Stomach (tissue), 19 donors: ENCODE measurements at places on chromosomes 1 and 21. TPM values are rescaled to one million over a fixed set of nuclear protein-coding genes. Genes with fewer than 3 reads are reported as not detected.
A peak's percentile ranks its signal among the peaks of the same experiment; 100 is the strongest.

DNA sequence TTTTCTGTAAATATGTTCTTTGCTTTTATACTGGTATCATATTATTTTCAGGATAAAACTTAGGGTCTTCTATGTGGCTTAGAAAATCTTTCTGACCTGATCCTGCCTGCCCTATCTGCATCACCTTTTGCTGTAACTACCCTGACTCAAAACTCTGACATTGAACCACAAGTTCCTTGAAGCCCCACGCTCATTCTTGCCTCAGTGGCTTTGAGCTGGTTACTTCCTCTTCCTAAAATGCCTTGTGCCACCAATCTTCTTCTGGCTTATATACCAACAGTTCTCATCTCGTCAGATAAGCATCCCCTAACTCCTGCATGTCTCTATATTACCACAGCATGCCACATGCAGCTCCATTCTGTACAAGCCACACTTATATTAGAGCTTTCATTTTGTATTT lies 84.5 kb upstream of the LRRC7 start:
- no peak overlapping the region for H3K4me3 ChIP-seq
- no peaks in the 10 kb centered on the region for H3K36me3 ChIP-seq
- no peak overlapping the region for H3K27ac ChIP-seq
- no peak for DNase-seq

- H3K36me3 ChIP-seq: no peaks in the 10 kb centered on the region
- H3K4me1 ChIP-seq: no peaks in the 10 kb centered on the region
Measured at GRCh38 chr1:215970406-215970805, 403.3 kb downstream of the KCTD3 start.

DNA sequence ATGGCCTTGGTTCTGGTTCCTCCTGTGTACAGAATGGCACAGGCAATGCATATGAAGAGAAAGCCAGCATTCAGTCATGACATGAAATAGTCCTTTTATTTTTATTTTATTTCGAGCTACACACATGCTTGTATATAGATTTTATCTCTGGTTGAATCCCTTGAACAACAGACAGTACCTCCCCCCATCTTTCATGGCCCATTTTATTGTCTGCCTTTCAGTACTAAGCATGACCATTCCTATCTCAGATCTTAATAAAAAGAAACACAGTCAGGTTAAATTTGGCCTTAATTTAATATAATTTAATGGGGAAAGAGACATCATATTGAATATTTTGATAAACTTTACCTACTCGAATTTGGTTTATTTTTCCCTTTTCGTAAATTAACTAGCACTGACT lies 76.4 kb upstream of the VANGL1 start:
- no peak for DNase-seq
- peaks cover 43% of the 10 kb centered on the region for H3K27me3 ChIP-seq
- no peaks in the 10 kb centered on the region for H3K4me1 ChIP-seq
- H3K27ac ChIP-seq: no peak overlapping the region
- no peaks in the 10 kb centered on the region for H3K36me3 ChIP-seq

DNA sequence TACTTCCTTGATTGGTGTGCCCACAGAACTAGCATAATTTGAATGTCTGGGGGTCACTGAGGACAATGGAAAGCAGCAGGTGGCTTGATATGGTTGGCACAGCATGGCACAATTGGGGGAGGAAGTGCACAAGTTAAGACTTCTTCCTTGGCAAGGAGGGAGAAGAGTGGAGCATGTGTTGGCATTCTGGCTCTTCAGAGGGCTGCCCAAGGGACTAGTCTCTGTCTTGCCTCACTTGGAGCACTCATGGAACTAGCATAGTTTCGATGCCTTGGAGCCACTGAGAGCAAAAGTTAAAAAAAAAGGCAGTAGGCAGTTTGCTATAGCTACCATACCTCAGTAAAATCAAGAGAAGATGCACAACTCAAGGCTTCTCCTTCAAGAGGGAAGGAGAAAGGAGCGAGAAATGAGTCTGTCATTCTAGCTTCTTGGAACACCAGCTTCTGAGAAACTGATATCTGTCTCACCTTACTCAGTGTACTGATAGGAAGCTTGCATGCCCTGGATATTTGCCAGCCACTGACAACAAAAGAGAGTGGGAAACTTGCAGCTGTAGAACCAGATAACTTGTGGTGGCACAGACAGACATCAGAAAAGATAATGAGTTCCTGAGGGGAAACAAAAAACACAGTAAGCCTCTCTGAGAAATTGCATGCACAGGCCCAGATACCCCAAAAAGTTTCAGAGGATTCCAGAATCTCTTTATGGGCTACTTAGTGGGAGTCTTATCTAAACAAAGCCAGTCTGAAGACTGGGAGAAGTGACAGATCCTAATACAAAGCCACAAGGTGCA lies 207.5 kb upstream of the SAMSN1 start:
- H3K36me3 ChIP-seq: no peaks in the 10 kb centered on the region
- DNase-seq: no peak
- no peaks in the 10 kb centered on the region for H3K27me3 ChIP-seq
- H3K4me3 ChIP-seq: no peak overlapping the region
- no peak overlapping the region for H3K27ac ChIP-seq

GRCh38 chr1:230518511-230518910 lies 92.4 kb upstream of the PGBD5 start:
- no peaks in the 10 kb centered on the region for H3K4me1 ChIP-seq
- H3K27ac ChIP-seq: no peak overlapping the region
- H3K36me3 ChIP-seq: no peaks in the 10 kb centered on the region
- no peaks in the 10 kb centered on the region for H3K27me3 ChIP-seq

GRCh38 chr1:95115708-95116137 lies 1.4 kb upstream of the TLCD4 start:
- H3K4me1 ChIP-seq: peaks cover 38% of the 10 kb centered on the region
- no peak for DNase-seq
- H3K27ac ChIP-seq: no peak overlapping the region

GRCh38 chr1:168640182-168640581 lies 63.8 kb downstream of the XCL1 start:
- peaks cover 19% of the 10 kb centered on the region for H3K4me1 ChIP-seq
- H3K27me3 ChIP-seq: no peaks in the 10 kb centered on the region
- DNase-seq: no peak
- no peak overlapping the region for H3K4me3 ChIP-seq
- no peaks in the 10 kb centered on the region for H3K36me3 ChIP-seq
- no peak overlapping the region for H3K27ac ChIP-seq

DNA sequence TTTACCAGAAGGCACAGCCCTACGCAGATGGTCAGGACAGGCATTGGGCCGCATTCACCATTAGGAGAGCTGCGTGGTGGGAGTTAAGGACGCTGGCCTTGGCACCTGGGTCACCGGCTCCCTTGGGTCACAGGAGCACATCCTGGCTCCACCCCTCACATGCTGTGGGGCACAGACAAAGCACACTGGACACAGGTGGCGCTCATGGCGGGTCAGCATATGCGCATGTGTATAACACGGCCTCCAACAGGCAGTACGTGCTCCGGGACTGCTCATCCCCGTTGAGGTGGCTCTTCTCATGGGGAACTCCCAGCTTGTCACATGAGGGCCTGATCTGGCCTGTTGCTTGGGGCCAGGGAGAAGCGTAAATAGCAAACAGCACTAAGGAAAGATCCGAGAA lies 25.0 kb downstream of the PGBD5 start:
- no peak for DNase-seq
- H3K27ac ChIP-seq: no peak overlapping the region
- H3K4me1 ChIP-seq: no peaks in the 10 kb centered on the region
- H3K4me3 ChIP-seq: no peak overlapping the region
- no peaks in the 10 kb centered on the region for H3K27me3 ChIP-seq

DNA sequence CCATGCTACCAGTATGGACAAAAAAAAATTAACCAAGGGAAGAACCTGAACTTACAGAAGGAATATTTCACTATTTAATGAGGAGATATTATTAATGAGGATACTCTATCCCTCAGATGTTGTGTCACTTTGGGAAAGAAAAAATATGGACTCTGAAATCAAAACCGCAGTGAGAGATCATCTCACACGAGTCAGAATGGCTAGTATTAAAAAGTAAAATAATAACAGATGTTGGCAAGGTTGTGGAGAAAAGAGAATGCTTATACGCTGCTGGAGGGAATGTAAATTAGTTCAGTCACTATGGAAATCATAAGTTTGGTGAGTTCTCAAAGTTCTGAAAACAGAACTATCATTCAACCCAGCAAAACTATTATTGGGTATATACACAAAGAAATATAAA lies 30.9 kb downstream of the TNFSF4 start:
- H3K27ac ChIP-seq: no peak overlapping the region
- no peak overlapping the region for H3K4me3 ChIP-seq
- H3K4me1 ChIP-seq: no peaks in the 10 kb centered on the region
- no peaks in the 10 kb centered on the region for H3K36me3 ChIP-seq

GRCh38 chr1:208595745-208596144 lies 351.6 kb upstream of the PLXNA2 start:
- DNase-seq: peak; percentile 10
- H3K27me3 ChIP-seq: no peaks in the 10 kb centered on the region
- no peaks in the 10 kb centered on the region for H3K4me1 ChIP-seq
- H3K4me3 ChIP-seq: no peak overlapping the region
- H3K36me3 ChIP-seq: no peaks in the 10 kb centered on the region

- H3K36me3 ChIP-seq: no peaks in the 10 kb centered on the region
- no peak overlapping the region for H3K4me3 ChIP-seq
- H3K4me1 ChIP-seq: no peaks in the 10 kb centered on the region
- no peaks in the 10 kb centered on the region for H3K27me3 ChIP-seq
- no peak overlapping the region for H3K27ac ChIP-seq
Measured at GRCh38 chr1:41412748-41413147, 51.5 kb downstream of the FOXO6 start.

- H3K27ac ChIP-seq: no peak overlapping the region
- H3K36me3 ChIP-seq: no peaks in the 10 kb centered on the region
- DNase-seq: peak; percentile 16
- H3K4me3 ChIP-seq: no peak overlapping the region
Measured at GRCh38 chr21:31220575-31220974, 123.5 kb downstream of the TIAM1 start.

DNA sequence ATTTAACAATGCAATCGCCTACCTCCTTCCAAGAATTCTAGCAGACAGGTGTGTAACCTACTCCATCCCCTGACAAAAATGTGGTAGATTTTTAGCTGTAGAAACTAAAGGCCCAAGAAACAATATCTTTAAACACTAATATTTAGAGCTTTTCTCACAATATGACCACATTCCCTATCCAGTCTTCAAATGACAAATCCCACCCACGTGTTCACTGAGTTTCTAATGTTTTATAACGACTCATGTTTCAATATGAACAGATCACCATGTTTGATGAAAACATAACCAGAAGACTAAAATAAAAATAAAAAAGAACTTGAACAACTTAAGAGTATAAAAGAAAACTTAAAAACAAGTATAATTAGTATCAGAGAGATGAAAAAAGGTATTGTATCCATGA lies 24.6 kb downstream of the RSBN1 start:
- peaks cover 5% of the 10 kb centered on the region for H3K36me3 ChIP-seq
- H3K4me1 ChIP-seq: peaks cover 47% of the 10 kb centered on the region
- no peak overlapping the region for H3K4me3 ChIP-seq
- no peaks in the 10 kb centered on the region for H3K27me3 ChIP-seq

DNA sequence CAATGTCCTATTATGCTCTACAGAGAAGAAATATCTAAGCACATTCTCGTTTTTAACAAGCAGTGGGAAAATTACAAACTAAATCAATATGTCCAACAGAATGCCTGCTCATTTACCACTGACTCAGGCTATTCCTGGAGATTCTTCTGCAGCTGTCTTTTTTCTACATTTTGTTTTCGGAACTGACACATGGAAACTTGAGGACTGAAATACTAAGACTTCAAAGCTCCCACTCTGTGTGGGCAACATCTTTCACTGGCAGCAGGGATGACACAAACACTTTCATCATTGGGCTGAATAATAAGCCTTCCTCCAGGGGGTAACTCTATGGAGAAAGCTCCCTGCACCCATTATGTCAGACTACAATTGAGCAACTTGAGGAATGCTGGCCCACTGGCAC lies 175.5 kb upstream of the NCAM2 start:
- no peak for DNase-seq
- no peaks in the 10 kb centered on the region for H3K27me3 ChIP-seq
- no peak overlapping the region for H3K4me3 ChIP-seq
- no peaks in the 10 kb centered on the region for H3K4me1 ChIP-seq
- H3K36me3 ChIP-seq: no peaks in the 10 kb centered on the region
- no peak overlapping the region for H3K27ac ChIP-seq

- H3K36me3 ChIP-seq: peaks cover 10% of the 10 kb centered on the region
- H3K4me1 ChIP-seq: peaks cover 15% of the 10 kb centered on the region
- H3K27me3 ChIP-seq: no peaks in the 10 kb centered on the region
Measured at GRCh38 chr1:230195199-230195598, 128.2 kb downstream of the GALNT2 start.

DNA sequence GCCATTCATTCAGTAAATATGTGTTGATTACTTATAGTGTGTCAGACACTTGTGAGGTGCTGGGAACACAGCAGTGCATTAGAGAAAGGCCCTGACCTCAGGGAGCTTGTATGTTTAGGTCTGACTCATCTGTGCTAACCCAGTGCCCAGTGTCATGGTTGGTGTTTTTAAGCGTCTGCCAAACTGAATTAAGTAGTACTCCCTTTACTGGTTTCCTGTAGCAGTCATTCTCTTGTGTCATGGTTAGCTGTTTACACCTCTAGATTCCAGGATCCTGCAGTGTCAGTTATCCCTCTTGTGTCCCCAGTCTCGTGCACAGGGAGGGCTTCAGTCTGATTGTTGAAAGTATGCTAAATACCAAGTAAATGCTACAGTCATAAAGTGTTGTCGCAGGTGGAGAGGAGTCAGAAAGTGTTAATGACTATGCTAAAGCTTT lies 14.2 kb downstream of the UCK2 start:
- DNase-seq: no peak
- no peak overlapping the region for H3K4me3 ChIP-seq
- H3K27ac ChIP-seq: no peak overlapping the region
- peaks cover 40% of the 10 kb centered on the region for H3K4me1 ChIP-seq

Gene TCP10L
- total RNA-seq: 0.73 TPM

Gene CYP4A11
- total RNA-seq: 2.2 TPM
